ENCODE measurements at places on chromosomes 1 and 21.

GRCh38 chr1:58143972-58144697 is 402.4 kb downstream of the OMA1 start:
- DNase-seq, result no peak

DNA sequence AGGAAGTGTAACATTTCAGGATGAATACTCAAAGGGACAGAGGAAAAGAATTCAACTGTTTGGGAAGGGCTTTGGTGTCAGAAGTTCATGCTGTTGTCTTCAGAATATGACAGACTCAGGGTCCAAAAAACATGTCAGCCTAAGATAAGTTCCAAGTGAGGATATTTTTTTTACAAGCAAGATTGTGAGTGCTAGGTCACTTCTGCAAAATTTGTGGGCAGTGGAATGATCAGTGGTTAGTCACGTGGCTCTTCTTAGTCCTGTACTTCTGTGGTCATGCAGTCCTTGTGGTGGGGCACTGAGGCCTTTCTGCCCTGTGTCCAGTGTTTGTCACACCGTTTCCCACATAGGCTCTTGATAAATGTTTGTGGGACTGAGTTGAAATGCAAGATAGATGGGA is 5.2 kb downstream of the RGL1 start:
- no peak for DNase-seq

DNA sequence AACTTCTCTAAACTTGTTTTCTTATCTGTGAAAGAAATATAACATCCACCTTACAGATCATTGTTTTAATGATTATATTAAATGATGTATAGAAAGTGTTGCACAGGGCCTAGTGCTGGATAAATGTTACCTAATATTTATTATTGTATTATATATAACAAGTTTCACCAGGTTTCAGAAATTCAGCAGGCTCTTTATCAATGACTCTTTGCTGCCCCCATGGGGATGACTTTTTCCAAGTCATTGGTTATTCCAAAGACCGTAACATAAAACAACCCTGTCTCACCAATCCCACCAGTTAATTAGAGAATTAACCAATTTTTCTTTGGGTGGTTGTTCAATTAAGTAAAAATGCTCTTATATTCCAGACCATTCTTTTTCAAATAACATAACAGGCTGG is 7.3 kb upstream of the DEDD start:
- no peak for DNase-seq

- DNase-seq, result no peak
These were observed 21.4 kb upstream of the DNM3 start for GRCh38 chr1:171819946-171820345.

DNA sequence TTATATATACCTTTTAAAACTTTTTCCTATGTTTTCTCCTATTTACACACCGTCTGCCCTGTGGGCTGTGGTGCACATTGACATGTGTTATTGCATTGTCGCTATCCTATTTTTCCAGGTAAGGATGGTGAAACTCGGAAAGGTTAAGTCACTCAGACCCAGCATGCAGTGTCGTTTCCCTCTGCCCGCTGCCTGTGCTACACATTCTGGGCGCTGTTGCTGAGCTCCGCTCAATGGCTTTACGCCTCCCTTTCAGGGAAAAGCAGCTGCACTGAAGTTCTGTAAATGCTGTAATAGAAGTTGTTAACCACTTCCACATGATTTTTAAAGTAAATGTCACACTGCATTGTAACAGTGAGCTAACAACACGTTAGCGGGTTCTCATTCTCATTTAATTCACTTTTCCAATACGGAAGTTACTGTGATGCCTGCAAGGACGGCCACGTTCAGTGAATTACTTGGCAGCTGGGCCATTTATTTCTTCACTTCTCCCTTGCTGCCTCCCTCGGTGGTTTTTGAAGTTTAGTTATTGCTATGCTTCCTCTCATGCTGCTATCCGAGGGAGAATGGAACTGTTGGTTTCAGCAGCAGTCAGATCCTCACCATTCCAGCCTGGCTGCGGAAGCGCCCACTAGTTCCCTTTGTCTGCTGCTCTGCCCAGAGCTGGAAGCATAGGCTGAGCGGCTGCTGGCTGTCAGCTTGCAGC is 288.7 kb downstream of the SPATA17 start:
- DNase-seq, result no peak

DNA sequence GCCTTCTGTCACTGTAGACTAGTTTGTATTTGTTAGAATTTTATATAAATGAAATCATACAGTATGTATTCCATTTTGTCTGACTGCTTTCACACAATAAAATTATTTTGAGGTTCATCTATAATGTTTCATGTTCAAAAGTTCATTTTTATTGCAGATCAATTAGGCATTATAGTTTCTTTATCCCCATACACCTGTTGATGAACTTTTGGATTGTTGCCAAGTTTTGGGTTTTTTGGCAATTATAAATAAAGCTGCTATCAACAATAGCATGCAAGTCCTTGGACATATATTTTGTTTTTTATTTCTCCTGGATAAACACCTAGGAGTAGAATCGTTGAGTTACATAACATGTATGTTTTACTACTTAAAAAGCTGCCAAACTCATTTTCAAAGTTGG is 47.1 kb upstream of the FAM3B start:
- DNase-seq, result no peak

GRCh38 chr21:26451081-26451740 is 121.9 kb downstream of the CYYR1 start:
- DNase-seq, result no peak

- no peak for DNase-seq
These were observed 47.1 kb upstream of the RPL11 start for GRCh38 chr1:23644555-23644866.

GRCh38 chr1:65064981-65065380 is 83.0 kb upstream of the AK4 start:
- DNase-seq, result no peak

- DNase-seq, result no peak
These were observed 320.1 kb upstream of the FMN2 start for GRCh38 chr1:239771550-239771949.

DNA sequence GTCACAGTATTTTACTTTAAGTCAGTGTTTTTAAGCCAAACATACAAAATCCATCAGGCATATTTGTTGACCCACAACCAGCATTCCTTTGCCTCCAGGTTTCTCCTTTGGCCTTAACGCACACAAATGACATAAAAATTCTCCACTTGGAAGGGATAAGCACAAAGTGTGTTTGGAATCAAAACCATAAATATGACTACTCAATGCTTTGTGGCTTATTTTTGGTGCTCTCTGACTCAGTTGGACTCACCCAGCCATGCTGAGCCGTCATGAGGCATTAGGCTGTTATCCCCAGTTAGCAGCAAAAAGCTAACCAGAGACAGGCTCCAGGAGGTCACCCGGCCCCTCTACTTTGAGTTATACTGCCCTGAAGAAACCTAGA is 948 bp downstream of the PRUNE1 start:
- no peak for DNase-seq

DNA sequence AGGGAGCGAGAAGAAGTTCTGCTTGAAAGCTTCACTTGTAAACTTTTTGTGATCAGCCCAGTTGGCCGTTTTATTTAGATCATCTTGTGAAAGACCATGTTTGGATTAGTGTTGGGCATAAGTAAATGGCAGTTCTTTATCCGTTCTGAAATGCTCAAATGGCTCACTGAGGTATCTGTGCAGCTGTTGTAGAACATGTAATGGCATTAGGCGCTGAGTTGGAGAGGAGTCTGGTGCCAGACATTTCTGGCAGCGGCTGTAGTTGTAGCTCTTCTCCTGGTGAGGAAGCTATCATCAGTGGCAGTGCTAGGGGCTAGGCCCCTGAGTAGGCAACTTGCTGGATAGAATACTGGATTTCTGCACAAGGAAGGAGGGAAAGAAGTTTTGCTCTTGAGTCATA is 321.6 kb downstream of the LMO4 start:
- no peak for DNase-seq

GRCh38 chr1:17274186-17275170 is 25.6 kb downstream of the PADI3 start:
- peak; percentile 66 for DNase-seq

- no peak for DNase-seq
These were observed 8.9 kb downstream of the HYI start for GRCh38 chr1:43444836-43445235.

GRCh38 chr1:111202707-111203623 is 2.5 kb upstream of the DENND2D start:
- no peak for DNase-seq

Data from GM12864 (cell line).